ENCODE measurements at places on chromosomes 12 and 14. TPM values are rescaled to one million over a fixed set of nuclear protein-coding genes. Genes with fewer than 3 reads are reported as not detected.

DNA sequence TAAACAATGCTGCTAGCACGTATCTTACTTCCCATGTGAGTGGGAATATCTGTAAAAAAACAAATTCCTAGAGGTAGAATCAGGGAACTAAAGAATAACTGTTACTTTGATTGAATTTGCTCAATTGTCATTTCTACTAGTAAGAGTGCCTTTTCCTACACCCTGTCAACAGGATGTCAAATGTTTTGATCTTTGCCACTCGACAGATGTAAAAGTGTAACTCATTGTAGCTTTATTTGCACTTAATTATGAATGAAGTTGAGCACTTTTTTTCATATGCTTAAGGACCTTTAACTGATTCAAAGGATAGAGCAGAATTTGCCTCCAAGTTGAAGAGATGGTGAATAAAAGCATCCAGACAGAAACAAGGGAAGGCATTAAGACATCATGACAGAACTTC lies 104.5 kb downstream of the PPP1R12A start:
- DNase-seq, result no peak

DNA sequence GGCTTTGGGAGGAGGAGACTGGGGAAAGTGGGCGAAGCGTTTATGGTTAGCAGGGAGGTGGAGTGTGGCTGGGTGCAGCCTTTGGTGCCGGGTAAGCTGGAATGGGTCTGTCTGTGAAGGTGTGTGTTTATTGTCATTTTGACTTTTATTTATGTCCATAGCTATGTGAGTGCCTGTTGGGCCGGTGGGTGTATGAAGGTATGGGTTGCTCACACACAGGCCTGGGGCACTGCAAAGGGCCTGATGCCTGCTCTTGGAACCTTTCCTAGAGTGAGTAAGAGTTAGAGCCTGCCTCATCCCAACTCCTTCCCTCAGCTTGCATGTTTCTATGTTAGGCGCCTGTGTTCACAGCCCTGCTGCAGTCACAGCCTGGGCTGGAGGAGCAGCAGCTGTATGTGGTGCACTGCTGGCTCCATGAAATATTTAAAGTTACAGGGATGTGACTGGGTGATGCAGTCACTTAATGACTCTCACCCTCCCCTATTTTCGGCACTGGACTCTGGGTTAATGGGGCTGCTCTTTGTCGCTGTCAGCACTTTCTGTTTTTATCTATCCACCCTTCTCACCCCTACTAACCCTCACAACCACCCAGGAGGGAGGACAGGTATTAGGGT lies 2.6 kb upstream of the PPP1R1A start:
- no peak for DNase-seq

GRCh38 chr12:49189731-49190716 lies 1.1 kb upstream of the TUBA1A start:
- DNase-seq, result no peak

Gene IL23A
- 0.97 TPM for total RNA-seq

Gene GSKIP
- 11.5 TPM for total RNA-seq

Gene KLRC2
- not detected for total RNA-seq
